H4 (cell line): ENCODE measurements at places on chromosomes 2 and 18.

GRCh38 chr18:54835944-54836343 lies 7.7 kb downstream of the RAB27B start:
- no peak for DNase-seq

- no peak for DNase-seq
Observed at GRCh38 chr2:30688956-30689401, 118.3 kb downstream of the CAPN13 start.

GRCh38 chr2:143939626-143940330 lies 580.1 kb downstream of the ZEB2 start:
- DNase-seq: no peak

- DNase-seq: no peak
Observed at GRCh38 chr2:150477347-150477746, 10.1 kb downstream of the RND3 start.
